ENCODE measurements at places on chromosomes 16 and 17. TPM values are rescaled to one million over a fixed set of nuclear protein-coding genes. Genes with fewer than 3 reads are reported as not detected.

DNA sequence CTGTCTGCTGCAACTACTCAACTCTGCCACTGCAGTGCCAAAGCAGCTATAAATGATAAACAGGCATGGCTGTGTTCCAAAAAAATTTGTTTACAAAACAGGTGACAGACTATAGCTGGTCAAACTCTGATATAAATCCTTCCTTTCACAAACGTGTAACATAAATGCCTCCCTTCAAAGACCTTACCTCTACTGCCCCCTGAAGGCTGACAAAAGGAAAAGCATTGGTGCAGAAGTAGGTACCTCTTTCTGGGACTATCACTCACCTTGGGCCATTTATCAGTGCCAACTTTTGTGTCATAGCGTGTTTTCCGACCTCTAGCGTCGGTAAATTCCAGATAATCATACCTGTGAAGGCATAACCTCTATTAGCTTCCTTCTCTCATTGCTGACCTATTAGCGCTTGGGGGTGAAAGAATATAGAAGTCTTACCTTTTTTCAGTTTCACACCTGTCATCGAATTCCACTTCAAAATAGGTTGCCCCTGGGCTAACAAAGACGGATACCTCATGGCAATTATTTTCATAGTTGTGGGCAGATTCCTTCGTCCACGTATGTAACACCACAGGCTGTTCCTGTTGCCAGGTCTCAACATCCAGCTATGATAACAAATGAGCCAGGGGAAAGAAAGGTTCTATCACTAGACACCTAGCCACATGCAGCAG is 67.9 kb downstream of the ZZEF1 start:
- no peak for DNase-seq
- H3K27me3 ChIP-seq: no peaks in the 10 kb centered on the region
- peaks cover 16% of the 10 kb centered on the region for H3K36me3 ChIP-seq
- H3K4me3 ChIP-seq: no peak overlapping the region

DNA sequence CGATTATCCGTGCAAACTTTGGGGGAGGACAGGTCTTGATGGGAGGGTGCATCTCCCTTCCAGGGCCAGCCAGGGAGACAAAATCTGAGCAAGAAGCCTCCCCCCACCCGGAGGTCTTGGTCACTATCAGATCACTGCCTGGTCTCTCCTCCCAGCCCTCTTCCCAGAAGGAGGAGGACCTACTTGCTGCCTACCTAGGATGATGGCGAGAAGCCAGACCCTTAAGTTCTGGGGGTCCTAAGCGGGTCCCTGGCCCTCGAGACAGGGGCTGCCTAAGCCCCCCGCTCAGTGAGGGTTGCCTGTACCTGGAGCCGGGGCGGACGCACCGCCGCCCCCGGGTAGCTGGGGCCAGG is 4.6 kb downstream of the TSPOAP1 start:
- no peaks in the 10 kb centered on the region for H3K4me1 ChIP-seq
- H3K4me3 ChIP-seq: peak overlapping the region; percentile 50
- no peaks in the 10 kb centered on the region for H3K36me3 ChIP-seq
- no peaks in the 10 kb centered on the region for H3K27me3 ChIP-seq
- DNase-seq: no peak
- no peak overlapping the region for H3K27ac ChIP-seq

HS3ST4 gene
- total RNA-seq: 0.20 TPM

NDUFAF8 gene
- 27.8 TPM for total RNA-seq

HIRIP3 gene
- total RNA-seq: 21.0 TPM

- peak overlapping the region; percentile 85 for H3K27ac ChIP-seq
- no peaks in the 10 kb centered on the region for H3K4me1 ChIP-seq
- H3K36me3 ChIP-seq: no peaks in the 10 kb centered on the region
Observed at GRCh38 chr17:29760279-29761039, 137.7 kb upstream of the CORO6 start.

DNA sequence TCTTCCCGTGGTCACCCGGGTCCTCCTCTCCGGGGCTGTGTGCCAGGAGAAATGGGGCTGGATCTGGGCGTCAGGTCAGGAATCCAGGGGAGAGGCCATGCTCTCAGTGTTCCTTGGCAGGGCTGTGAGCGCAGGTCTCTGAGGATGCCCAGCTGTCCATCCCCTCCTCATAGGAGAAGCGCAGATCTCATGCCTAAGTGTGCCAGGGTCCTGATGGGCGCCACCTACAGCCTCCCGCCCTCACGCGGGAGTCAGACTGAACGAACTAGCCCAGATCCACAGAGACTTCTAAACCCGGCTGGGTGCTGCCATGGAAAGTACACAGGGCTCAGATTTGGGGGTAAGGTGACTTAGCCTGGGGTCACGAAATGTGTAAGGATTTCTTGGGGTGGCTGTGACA is 24.3 kb downstream of the MGRN1 start:
- peaks cover 71% of the 10 kb centered on the region for H3K36me3 ChIP-seq
- no peak overlapping the region for H3K27ac ChIP-seq
- DNase-seq: no peak
- no peaks in the 10 kb centered on the region for H3K27me3 ChIP-seq

DNA sequence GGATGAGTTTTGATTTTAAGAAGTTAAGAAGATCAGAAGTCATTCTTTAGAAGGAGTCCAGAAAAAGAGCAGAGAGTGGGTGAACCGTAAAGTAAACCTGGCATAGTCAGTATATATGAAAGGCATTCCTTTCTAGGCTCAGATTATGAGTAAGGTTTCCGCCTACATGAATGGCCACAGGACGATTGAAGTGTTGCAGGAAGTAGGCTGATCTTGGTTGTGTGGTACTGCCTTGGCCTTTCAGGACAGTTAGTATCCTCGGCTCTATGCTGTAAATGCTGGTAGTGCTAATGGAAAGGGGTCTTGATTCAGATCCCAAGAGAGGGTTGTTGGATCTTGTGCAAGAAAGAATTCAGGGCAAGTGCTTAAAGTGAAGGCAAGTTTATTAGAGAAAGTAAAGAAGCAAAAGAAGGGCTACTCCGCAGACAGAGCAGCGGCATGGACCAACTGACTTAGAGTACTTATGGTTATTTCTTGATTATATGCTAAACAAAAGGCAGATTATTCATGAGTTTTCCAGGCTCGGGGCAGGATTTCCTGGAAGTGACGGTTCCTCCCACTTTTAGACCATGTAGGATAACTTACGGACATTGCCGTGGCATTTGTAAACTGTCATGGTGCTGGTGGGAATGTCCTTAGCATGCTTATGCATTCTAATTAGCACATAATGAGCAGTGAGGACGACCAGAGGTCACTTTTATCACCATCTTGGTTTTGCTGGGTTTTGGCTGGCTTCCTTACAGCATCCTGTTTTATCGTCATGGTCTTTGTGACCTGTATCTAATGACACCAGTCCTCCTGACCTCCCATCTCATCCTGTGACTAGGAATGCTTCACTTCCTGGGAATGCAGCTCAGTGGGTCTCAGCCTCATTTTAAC is 164.8 kb downstream of the SNX29 start:
- no peaks in the 10 kb centered on the region for H3K27me3 ChIP-seq
- no peak for DNase-seq
- H3K4me3 ChIP-seq: no peak overlapping the region
- no peak overlapping the region for H3K27ac ChIP-seq

- no peaks in the 10 kb centered on the region for H3K36me3 ChIP-seq
- no peak overlapping the region for H3K4me3 ChIP-seq
- H3K27me3 ChIP-seq: no peaks in the 10 kb centered on the region
- H3K4me1 ChIP-seq: no peaks in the 10 kb centered on the region
- H3K27ac ChIP-seq: no peak overlapping the region
Observed at GRCh38 chr16:29921034-29921385, 5.0 kb downstream of the KCTD13 start.

HSD17B1 gene
- 0.78 TPM for total RNA-seq

ACSM2A gene
- total RNA-seq: not detected

GRCh38 chr16:10242916-10243315 is 60.7 kb upstream of the GRIN2A start:
- DNase-seq: no peak
- H3K4me3 ChIP-seq: no peak overlapping the region
- no peaks in the 10 kb centered on the region for H3K4me1 ChIP-seq
- H3K27ac ChIP-seq: no peak overlapping the region
- H3K27me3 ChIP-seq: no peaks in the 10 kb centered on the region

DNA sequence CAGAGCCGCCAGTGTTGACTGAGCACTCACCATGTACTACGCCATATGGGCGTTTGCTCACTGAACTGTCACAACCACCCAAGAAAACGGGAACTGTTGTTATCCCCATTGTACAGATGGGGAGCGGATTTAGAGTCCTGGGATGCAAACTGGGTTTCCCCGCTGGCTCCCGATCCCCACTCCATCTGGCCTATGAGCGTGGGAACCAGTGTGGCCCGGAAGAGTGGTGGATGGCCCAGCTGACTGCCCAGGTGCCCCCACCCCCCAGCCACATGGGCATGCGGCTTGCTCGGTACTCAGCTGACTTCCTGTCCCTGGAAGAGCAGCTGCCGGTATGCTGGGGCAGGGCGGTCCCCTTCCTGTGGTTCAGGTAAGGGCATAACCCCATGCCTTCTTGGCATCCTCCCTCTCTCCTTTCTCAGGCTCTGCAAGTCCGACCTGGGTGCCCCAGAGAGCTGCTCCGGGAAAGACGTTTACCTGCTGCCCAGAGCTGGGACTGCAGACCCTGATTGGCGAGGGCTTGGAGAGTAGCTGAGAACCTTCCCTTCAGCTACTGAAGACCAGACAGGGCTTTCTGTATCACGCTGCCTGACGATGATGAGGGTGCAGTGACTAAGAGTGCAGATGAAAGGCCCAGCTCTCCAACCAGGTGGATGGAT is 16.2 kb downstream of the SOCS3 start:
- H3K36me3 ChIP-seq: no peaks in the 10 kb centered on the region
- H3K27me3 ChIP-seq: no peaks in the 10 kb centered on the region
- DNase-seq: no peak
- H3K4me1 ChIP-seq: peaks cover 30% of the 10 kb centered on the region

SCGB1C2 gene
- not detected for total RNA-seq

DNA sequence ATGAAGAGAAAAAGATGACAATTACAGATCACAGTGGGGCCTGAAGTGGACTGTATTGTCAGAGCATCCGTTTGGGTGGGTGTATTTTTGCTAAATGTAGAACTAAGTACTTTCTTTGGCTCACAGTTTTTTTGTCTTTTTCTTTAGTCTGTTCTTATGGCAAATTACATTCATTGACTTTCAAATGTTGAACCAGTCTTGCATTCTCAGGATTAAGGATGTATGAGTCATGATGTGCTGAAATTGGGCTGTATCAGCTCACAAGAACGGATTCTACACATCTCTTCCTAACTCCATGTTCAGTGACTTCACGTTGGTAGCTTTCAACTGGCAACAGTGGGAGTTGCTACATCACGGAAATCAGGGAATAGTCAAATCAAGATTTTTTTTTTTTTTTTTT is 66.5 kb downstream of the TEX2 start:
- no peaks in the 10 kb centered on the region for H3K27me3 ChIP-seq
- peaks cover 13% of the 10 kb centered on the region for H3K4me1 ChIP-seq
- H3K27ac ChIP-seq: no peak overlapping the region
- peaks cover 20% of the 10 kb centered on the region for H3K36me3 ChIP-seq

GRCh38 chr17:74919440-74920305 is 3.4 kb downstream of the USH1G start:
- no peak for DNase-seq
- H3K27me3 ChIP-seq: no peaks in the 10 kb centered on the region
- no peaks in the 10 kb centered on the region for H3K36me3 ChIP-seq
- peaks cover 29% of the 10 kb centered on the region for H3K4me1 ChIP-seq

- H3K27me3 ChIP-seq: no peaks in the 10 kb centered on the region
- H3K27ac ChIP-seq: peak overlapping the region; percentile 68
- peaks cover 20% of the 10 kb centered on the region for H3K4me1 ChIP-seq
- H3K36me3 ChIP-seq: peaks cover 8% of the 10 kb centered on the region
Observed at GRCh38 chr16:81526935-81527334, 82.3 kb downstream of the CMIP start.

GRCh38 chr17:2174468-2175293 is 119.8 kb downstream of the HIC1 start:
- H3K4me1 ChIP-seq: peaks cover 86% of the 10 kb centered on the region
- H3K36me3 ChIP-seq: no peaks in the 10 kb centered on the region
- no peak overlapping the region for H3K4me3 ChIP-seq
- H3K27ac ChIP-seq: peak overlapping the region; percentile 76
- no peaks in the 10 kb centered on the region for H3K27me3 ChIP-seq

GPATCH8 gene
- total RNA-seq: 71.2 TPM

DHRS7C gene
- not detected for total RNA-seq

DNA sequence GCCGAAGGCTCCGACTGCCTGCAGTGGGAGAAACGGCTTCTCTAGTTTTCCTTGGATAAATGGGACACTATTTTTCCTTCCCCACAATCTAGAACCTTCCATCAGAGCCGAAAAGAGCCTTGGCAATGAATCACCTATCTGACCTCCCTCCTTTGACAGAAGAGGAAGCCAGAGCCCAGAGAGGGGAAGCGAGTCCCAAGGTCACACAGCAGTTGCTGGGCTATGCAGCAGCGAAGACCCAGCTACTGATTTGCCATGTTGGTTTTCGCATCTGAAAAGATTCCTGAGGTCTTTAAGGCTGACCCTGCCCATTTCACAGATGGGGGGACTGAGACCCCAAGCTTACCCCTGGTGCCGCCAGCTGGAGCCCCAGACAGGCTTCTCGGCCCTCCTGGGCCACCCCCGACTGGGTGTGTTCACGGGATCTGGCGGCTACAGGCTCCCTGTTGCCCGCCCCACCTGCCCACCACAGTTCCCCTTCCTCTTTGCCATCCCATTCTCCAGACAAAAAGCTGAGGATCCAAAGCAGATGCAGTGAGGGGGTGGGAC is 45.9 kb downstream of the RAI1 start:
- no peak overlapping the region for H3K27ac ChIP-seq
- no peaks in the 10 kb centered on the region for H3K36me3 ChIP-seq
- no peak for DNase-seq
- H3K4me1 ChIP-seq: peaks cover 25% of the 10 kb centered on the region

- H3K27me3 ChIP-seq: no peaks in the 10 kb centered on the region
- H3K4me1 ChIP-seq: no peaks in the 10 kb centered on the region
- DNase-seq: no peak
- H3K27ac ChIP-seq: no peak overlapping the region
- no peak overlapping the region for H3K4me3 ChIP-seq
- H3K36me3 ChIP-seq: no peaks in the 10 kb centered on the region
Observed at GRCh38 chr17:59149051-59149450, 5.9 kb downstream of the SKA2 start.

CAMKK1 gene
- total RNA-seq: 4.4 TPM

- H3K27ac ChIP-seq: no peak overlapping the region
- DNase-seq: no peak
- peaks cover 21% of the 10 kb centered on the region for H3K4me1 ChIP-seq
- H3K36me3 ChIP-seq: peaks cover 71% of the 10 kb centered on the region
Observed at GRCh38 chr16:1820946-1821290, 5.7 kb downstream of the HAGH start.

DNA sequence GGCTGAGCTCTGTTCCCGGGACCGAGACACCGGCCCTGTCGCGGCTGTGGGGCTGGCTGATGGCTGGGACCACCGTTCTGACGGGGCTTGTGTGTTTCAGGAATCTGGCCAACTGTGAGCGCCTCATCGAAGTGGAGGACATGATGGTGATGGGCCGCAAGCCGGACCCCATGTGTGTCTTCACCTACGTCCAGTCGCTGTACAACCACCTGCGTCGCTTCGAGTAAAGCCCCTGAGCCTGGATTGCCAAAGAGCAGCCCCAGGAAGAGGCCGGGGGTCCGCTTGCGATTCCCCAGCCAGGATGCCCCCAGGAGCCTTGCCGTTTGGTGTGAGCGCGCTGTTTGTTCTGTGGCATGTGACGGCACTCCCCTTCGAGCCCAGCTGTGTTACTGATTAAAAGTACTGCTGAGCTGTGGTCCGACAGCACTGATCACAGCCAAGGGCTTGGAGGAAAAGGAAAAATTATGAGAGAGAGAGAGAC is 23.0 kb downstream of the SMTNL2 start:
- DNase-seq: no peak
- H3K36me3 ChIP-seq: no peaks in the 10 kb centered on the region

- no peak for DNase-seq
- no peak overlapping the region for H3K27ac ChIP-seq
- H3K4me1 ChIP-seq: no peaks in the 10 kb centered on the region
- H3K4me3 ChIP-seq: no peak overlapping the region
- H3K27me3 ChIP-seq: no peaks in the 10 kb centered on the region
Observed at GRCh38 chr17:65794572-65794971, 233.1 kb upstream of the AXIN2 start.

Data from tibial nerve (tissue), 4 donors.